ENCODE measurements at places on chromosomes 3 and 15.
A peak's percentile ranks its signal among the peaks of the same experiment; 100 is the strongest.

DNA sequence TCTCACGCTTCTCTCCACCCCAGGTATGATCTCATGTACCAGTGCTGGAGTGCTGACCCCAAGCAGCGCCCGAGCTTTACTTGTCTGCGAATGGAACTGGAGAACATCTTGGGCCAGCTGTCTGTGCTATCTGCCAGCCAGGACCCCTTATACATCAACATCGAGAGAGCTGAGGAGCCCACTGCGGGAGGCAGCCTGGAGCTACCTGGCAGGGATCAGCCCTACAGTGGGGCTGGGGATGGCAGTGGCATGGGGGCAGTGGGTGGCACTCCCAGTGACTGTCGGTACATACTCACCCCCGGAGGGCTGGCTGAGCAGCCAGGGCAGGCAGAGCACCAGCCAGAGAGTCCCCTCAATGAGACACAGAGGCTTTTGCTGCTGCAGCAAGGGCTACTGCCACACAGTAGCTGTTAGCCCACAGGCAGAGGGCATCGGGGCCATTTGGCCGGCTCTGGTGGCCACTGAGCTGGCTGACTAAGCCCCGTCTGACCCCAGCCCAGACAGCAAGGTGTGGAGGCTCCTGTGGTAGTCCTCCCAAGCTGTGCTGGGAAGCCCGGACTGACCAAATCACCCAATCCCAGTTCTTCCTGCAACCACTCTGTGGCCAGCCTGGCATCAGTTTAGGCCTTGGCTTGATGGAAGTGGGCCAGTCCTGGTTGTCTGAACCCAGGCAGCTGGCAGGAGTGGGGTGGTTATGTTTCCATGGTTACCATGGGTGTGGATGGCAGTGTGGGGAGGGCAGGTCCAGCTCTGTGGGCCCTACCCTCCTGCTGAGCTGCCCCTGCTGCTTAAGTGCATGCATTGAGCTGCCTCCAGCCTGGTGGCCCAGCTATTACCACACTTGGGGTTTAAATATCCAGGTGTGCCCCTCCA is 19.1 kb downstream of the TYRO3 start:
- DNase-seq: peak; percentile 55

DNA sequence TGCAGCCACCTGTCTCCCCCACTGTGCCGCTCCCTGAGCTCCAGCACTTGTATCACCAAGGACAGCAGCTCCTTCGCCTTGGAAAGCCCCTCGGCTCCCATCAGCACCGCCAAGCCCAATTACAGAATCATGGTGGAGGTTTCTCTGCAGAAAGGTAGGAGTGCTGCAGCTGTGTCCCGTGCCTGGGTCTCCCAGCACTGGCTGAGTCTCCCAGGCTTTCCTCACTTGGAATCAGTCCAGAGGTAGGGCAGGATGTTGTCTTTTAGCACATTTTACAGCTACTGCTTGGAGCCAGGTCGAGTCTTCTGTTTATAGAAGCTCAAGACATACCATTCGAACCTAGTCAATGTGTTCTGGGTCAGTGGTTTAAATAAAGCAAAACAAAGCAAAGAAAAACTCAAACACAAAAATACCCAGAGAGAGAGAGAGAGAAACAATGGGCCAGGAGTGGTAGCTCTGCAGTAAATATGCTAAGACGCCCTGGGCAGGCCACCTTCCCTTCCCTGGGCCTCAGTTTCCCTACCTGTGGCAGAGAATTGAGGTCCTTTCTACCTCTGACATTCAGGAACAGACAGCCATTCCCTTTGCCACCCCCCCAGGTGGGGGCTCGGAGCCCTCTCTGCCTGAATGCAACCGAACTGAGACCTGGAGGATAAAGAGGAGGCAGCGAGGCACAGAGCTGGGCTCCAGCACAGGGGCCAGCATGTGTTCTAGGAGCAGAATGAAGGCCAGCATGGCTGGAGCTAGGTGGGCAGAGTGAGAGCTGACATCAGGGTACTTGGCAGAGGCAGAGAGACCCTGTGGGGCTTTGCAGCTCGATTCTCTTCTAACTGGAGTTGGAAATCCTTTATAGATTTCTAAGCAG is 44.1 kb downstream of the STARD5 start:
- no peak for DNase-seq

- no peak for DNase-seq
Measured at GRCh38 chr3:122572940-122573412, 4.5 kb upstream of the PARP15 start.

GRCh38 chr3:119311081-119311925 is 17.1 kb downstream of the ARHGAP31 start:
- no peak for DNase-seq

DNA sequence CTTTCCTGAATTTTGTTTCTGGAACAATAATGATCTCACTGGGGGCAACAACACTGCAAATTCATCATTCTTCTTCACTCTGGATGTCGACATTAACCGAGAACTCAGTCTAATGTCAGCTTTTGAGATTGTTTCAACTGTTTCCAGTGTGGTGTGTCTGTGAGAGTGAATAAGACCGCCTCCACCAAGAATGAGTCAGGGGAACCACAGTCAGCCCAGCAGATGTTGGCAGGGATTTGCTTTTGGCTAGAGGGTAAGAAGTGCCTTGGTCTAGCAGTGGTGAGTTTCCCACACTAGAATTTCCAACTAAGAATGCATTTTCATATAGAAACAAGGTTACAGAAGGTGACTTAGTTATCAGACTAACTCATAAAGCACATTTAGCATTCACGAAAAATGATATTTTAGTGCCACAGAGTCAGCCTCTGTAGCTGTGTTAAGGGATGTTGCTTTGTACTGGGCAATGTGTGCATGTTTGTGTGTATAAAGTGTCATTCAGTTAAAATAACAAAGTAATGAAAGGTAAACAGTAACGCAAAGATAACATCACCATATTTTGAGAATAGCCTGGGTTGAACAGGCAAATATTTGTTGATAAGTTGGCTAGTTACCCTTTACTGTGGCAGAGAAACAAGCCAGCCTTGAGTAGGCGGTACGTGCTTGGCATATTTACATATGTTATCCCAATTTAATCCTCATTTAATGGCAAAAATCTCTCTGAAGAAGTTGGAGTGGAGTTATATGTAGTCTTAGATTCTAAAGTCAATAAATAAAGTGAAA is 33.8 kb downstream of the DRD3 start:
- DNase-seq: peak; percentile 13

GRCh38 chr3:184030536-184030935 is 1.0 kb upstream of the HTR3D start:
- no peak for DNase-seq

DNA sequence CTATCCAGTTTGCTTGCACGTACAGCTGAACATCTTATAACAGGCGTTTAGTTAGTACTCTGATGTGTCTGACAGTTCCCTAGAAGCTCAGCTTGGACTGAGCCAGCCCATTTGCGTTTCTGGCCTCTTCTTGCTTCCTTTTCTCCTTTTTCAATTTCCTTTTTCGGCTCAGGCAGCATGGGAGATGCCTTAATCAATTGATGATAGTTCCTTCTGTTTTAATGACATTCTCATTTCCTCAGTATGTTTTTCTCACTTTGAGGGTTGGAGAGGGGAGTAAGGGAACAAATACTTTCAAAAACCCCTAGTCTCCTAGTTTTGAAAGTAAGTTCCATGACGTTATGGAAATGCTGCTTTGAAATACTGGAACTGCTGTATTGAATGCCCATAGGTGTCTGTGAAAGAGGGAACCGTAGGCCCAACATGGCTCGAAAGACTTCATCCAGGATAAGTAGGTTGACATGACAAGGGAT is 18.9 kb downstream of the IL1RAP start:
- no peak for DNase-seq
